Stimulated activated CD8-positive, alpha-beta memory T cell treated with anti-CD3 and anti-CD28 coated beads, Interleukin-15, amount 100 ng/mL, for 48 hours (primary cell): ENCODE measurements at places on chromosomes 1 and 21.

- DNase-seq: no peak
These were observed 1.7 kb downstream of the AZIN2 start for GRCh38 chr1:33082575-33083108.

DNA sequence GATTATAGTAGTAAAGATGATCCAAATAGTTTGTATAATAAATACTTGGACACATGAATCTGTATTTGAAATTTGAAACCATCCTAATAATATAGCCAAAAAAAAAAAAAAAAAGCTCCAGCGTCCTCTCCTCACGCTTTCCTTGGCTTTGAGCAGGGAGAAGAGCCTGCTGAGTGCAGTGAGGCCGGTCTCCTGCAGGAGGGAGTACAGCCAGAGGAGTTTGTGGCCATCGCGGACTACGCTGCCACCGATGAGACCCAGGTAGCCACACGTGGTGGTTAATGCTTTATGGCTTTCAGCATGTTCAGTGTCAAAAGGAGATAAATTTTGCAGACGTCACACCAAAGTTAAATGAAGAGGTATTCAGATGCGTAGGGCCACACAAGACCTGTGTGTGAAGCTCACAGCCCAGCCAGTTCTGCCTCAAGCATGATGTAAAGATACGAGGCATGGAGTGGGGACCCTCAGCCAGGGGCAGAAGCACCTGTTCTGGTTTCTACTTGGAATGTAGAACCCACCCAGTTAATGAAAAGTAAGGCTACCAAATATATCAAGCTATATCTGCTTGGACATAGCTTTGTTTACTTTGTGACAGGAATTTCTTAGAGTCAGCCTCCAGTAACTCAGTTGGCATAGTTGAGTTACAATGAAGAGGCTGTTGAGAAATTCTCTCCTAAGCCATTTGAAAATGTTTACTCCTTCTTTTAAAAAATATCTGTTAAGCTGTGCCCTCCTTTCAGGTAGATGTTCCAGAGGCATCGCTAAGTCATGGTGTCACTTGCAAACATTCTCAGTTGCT is 8.1 kb downstream of the PRMT2 start:
- DNase-seq: no peak

DNA sequence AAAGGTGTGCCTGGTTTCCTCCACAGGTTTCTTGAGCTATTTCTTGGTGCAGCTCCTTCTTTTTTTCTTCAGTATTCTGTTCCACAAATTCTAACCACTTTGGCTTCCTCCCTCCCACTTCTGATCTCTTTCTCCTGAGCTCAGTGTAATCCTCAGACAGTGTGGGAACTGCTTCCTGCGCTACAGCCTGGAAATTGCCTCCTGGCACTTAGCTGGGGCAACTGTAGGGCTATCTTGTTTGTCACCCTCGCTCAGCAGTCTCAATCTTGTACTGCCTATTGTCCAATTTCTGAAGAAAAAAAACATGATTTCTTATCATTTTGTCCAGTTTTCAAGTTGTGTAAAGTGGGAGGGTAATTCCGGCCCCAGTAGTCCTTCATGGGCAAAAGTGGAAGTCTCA is 24.0 kb upstream of the GALNT2 start:
- no peak for DNase-seq

DNA sequence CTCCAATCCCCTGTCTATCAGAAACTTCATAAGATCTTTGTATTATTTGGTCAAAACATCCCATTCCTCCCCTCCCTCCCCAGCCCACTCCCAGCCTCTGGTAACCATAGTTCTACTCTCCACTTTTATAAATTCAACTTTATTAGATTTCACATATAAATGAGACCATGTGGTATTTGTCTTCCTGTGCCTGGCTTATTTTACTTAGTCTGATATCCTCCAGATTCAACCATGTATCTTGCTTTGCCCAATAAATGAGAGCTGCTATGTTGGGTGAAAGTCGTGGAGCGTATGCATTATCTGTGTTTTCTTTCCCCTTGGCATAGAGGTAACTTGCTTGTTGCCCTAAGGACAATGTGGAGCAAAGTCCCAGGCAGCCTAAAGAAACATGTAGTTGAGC is 28.5 kb upstream of the CHRM3 start:
- DNase-seq: no peak

- no peak for DNase-seq
These were observed 520 bp downstream of the CLIC6 start for GRCh38 chr21:34669149-34669879.

- DNase-seq: peak; percentile 29
These were observed 26.1 kb upstream of the SMIM12 start for GRCh38 chr1:34885405-34886247.

- no peak for DNase-seq
These were observed 217.7 kb downstream of the RERE start for GRCh38 chr1:8599646-8600212.
